ENCODE measurements at places on chromosomes 3 and 15. TPM values are rescaled to one million over a fixed set of nuclear protein-coding genes. Genes with fewer than 3 reads are reported as not detected.

SLC4A7 gene
- 14.3 TPM for total RNA-seq

EPB42 gene
- total RNA-seq: not detected

SERPINI2 gene
- total RNA-seq: not detected

KNL1 gene
- total RNA-seq: 6.5 TPM

TJP1 gene
- 81.7 TPM for total RNA-seq

CCDC13 gene
- 0.46 TPM for total RNA-seq

ANKRD63 gene
- 0.41 TPM for total RNA-seq

TMEM207 gene
- not detected for total RNA-seq

MINAR1 gene
- 0.53 TPM for total RNA-seq

RARRES1 gene
- 7.6 TPM for total RNA-seq

EPHB1 gene
- total RNA-seq: not detected

PTH1R gene
- 1.1 TPM for total RNA-seq

CAV3 gene
- 0.31 TPM for total RNA-seq

All from A549 treated with GW870086 at 1 μM for 4 hours (cell line).